ENCODE measurements at places on chromosomes 11 and 22. TPM values are rescaled to one million over a fixed set of nuclear protein-coding genes. Genes with fewer than 3 reads are reported as not detected.

- no peak for DNase-seq
Measured at GRCh38 chr11:78420796-78421209, 3.2 kb upstream of the GAB2 start.

GRCh38 chr11:120124355-120124754 is 13.6 kb downstream of the TRIM29 start:
- DNase-seq = no peak

DNA sequence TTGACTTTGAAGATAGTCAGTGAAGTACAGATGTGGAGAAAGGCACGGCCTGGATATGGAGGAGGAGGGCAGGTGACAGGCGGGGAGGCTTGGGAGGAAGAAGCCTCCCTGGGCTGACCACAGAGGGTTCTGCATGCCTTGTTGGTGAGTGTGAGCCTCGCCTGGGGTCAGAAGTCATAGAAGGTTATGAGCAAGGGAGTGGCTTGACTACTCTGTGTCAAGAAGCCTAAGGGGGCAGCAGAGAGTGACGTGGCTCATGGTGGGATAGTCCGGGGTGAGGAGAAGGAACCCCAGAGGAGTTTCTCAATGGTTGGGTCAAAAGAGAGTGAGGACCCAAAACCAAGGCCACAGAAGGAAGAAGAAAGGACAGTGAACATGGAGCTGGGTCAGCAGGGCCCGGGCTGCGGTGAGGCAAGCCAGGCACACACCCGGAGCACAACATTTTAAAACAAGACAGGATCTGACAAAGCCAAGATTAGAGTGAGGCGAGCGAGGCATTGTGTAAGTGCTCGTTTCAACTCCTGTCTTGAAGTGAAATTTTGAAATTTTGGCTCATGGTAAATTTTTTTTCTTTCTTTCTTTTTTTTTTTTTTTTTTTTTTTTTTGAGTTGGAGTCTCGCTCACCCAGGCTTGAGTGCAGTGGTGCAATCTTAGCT is 31.9 kb downstream of the PDGFB start:
- peak; percentile 63 for DNase-seq

DNA sequence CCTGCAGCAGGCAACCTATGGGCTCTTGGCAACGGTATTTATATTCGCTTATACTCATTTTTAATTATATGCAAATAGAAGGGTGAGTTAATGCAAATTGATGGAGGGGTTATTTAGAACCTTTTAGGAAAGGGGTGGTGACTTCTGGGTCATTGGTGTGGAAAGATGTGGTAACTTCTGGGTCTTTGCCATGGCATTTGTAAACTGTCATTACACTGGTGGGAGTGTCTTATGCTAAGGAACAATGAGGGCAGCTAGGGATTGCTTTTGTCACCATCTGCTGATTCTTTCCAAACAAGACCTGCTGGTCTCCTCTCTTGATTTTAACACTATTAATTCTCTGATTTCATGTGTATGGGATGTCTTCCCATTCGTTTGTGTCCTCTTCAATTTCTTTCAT is 11.7 kb upstream of the KAT5 start:
- DNase-seq = no peak

- no peak for DNase-seq
Measured at GRCh38 chr11:96156379-96156722, 186.6 kb downstream of the MAML2 start.

GRCh38 chr22:41425660-41426365 is 20.8 kb downstream of the TOB2 start:
- no peak for DNase-seq

DNA sequence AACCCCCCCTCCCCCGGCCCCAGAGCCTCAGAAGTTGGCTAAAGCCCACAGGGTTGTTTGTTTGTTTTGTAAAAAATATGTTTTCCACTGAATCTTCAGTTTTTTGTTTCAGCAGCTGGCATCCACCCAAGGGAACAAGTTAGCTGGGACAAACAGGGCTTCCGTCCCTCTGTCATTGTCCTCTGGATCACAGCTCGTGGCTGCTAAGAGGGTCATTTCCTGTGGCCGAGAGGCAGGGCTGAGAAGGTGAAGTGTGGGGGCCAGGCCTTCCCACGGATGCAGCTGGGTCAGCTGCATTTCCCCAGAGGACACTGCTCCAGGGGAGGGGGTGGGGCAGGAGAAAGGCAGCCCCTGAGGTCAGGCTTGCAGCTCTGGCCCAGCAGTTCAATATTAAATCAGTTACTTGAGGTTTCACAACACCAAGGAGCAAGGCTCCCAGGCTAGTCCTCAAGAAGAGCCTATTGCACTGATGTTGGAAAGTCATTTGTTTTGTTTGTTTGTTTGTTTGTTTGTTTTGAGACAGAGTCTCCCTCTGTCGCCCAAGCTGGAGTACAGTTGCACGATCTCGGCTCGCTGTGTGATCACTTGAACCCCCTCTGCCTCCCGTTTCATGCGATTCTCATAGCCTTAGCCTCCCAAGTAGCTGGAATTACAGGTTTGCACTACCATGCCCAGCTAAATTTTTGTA is 34.4 kb upstream of the SMTN start:
- DNase-seq = no peak

GRCh38 chr11:76071090-76071489 is 135.2 kb downstream of the WNT11 start:
- DNase-seq = no peak

DNA sequence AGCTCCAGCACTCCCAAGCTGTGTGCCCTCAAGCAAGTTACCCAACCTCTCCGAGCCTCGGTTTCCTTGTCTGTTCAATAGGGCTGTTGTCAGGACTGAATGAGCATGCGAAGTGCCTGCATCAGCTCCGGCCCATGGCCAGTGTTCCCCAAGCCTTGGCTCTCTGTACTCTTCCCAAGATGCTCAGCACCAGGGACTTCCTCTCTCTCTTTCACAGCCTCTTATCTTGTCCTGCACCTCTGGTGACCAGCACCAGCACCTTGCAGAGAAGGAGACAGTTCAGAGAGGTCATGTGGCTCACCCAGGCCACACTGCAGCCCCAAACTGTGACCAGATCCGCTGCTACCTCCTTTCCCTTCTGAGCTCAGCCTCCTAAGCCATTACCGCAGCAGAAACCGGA is 120.3 kb upstream of the ANO1 start:
- no peak for DNase-seq

GRCh38 chr11:69500285-69501120 is 19.0 kb downstream of the LINC01488 start:
- DNase-seq = no peak

- no peak for DNase-seq
Measured at GRCh38 chr11:120894202-120894985, 129.5 kb upstream of the TBCEL start.

GRCh38 chr22:37657590-37658132 is 862 bp upstream of the PDXP start:
- DNase-seq = no peak

- DNase-seq = no peak
Measured at GRCh38 chr11:69884286-69884685, 65.1 kb upstream of the FGF3 start.

Gene DGAT2
- 19.2 TPM for total RNA-seq

Gene F2
- 0.64 TPM for total RNA-seq

Gene ABCC8
- total RNA-seq = 0.18 TPM

Gene MS4A3
- 0.13 TPM for total RNA-seq

Gene GAL3ST1
- total RNA-seq = 1.1 TPM

Gene OR52B4
- total RNA-seq = not detected

Gene SPI1
- total RNA-seq = 0.31 TPM

Gene BIK
- 0.18 TPM for total RNA-seq

Gene SLCO2B1
- 0.77 TPM for total RNA-seq

Gene TRIM34
- 1.5 TPM for total RNA-seq

Gene HBB
- total RNA-seq = 0.72 TPM
